Muscle of arm (tissue), 14 donors: ENCODE measurements at places on chromosomes 7 and 10. TPM values are rescaled to one million over a fixed set of nuclear protein-coding genes. Genes with fewer than 3 reads are reported as not detected.
A peak's percentile ranks its signal among the peaks of the same experiment; 100 is the strongest.

GRCh38 chr7:38574086-38574485, 57.1 kb downstream of the AMPH start:
- DNase-seq: no peak

DNA sequence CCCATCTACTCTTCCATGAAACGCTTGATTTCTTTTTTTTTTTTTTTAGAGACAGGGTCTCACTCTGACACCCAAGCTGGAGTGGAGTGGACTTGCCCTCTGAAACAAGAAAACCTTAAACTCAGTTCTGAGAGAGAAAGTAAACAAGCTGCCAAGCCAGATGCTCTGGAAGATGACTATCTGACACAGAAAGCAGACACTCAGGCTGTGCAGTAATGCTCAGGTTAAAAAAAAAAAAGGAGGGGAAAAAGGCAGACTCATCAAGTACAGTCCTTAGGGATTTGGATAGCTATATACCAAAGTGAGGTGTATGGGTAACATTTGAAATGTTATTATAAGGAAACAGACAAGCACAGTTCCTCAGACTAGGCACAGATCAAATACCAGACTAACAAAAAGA, 80.5 kb downstream of the IDE start:
- DNase-seq: no peak

DNA sequence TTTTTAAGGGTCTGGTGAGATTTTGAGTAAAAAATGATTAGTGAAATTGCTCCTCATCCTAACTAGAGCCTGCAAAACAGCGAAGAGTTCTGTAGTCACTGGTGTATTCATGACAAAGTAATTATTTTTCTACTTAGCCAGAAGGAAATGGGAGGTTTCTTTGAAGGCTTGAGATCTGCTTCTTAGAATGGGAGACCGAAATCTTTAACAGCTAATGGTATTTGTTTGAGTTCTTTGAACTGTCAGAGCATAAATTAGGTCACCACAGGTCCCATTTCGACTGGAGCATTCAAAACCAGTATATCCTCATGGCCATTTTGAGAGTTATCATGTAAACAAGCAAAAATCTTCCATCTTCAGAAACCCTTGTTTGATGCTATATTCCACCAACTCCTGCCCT, 77.1 kb upstream of the NME8 start:
- DNase-seq: no peak

CASP7 gene
- 10.9 TPM for polyA plus RNA-seq

GAD2 gene
- polyA plus RNA-seq: 0.19 TPM

FUOM gene
- 4.6 TPM for polyA plus RNA-seq

DNA sequence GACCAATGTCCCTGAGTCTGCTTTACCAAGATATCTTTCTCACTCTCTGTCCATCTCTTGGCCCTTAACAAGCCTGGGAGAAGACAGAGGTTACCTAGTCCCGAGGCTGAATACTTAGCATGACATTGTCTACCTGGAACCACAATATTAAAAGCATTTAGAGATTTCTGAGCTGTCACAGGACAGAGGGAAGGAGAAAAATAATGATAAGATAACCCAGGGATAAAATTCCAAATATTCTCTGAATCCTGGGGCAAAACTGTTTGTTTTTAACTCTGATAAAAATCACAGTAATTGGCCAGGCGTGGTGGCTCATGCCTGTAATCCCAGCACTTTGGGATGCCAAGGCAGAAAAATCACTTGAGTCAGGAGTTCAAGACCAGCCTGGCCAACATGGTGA, 12.0 kb upstream of the MAPK8 start:
- DNase-seq: no peak

- DNase-seq: peak; percentile 3
Observed at GRCh38 chr7:79287981-79288380, 165.5 kb downstream of the MAGI2 start.
